ENCODE measurements at places on chromosomes 4 and X. TPM values are rescaled to one million over a fixed set of nuclear protein-coding genes. Genes with fewer than 3 reads are reported as not detected.

- H3K36me3 ChIP-seq = no peaks in the 10 kb centered on the region
- H3K27me3 ChIP-seq = no peaks in the 10 kb centered on the region
- peaks cover 4% of the 10 kb centered on the region for H3K4me1 ChIP-seq
- H3K27ac ChIP-seq = no peak overlapping the region
- no peak overlapping the region for H3K4me3 ChIP-seq
These were observed 582.9 kb downstream of the ADGRL3 start for GRCh38 chr4:61783050-61783449.

DNA sequence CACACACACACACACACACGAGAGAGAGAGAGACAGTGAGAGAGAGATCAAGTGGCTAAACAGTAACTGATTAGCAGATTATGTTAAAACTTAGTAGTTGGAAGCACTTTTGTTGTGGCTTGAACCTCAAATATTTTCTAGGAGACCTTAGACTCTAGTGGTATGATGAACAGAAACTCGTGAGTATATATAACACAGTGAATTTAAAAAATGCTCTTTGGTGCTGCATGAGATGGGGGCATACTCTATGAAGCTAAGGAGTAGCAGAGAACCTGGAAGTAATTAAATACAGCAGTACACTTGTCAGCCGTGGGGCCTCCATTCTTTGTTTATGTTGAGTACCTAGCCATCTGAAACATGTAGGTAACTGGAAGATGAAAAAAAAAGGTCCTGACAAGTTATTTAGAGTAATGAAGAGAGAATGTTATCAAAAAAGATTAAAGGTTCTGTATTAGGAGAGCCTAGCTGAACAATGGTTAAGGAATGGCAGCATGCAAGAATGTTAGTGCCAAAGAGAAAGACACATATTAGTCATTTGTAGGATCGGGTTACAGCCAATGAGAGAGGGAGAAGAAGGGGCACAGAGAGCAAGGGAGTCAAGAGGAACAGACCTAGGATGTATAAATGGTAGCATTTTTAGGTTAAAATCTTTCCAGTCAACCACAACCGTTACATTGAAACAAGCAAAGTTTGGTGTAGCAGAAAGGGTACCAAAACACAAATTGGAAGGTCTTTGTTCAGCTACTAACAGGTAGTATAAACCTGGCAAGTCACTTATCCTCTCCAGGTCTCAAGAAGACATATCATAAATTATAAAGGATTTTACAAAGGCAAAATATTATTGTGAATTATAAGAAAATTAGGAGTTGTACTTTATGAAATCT is 316.7 kb upstream of the DIPK2B start:
- H3K4me3 ChIP-seq = no peak overlapping the region
- no peaks in the 10 kb centered on the region for H3K36me3 ChIP-seq
- H3K27me3 ChIP-seq = peaks cover 2% of the 10 kb centered on the region
- H3K4me1 ChIP-seq = peaks cover 3% of the 10 kb centered on the region
- no peak for DNase-seq
- H3K27ac ChIP-seq = no peak overlapping the region

DNA sequence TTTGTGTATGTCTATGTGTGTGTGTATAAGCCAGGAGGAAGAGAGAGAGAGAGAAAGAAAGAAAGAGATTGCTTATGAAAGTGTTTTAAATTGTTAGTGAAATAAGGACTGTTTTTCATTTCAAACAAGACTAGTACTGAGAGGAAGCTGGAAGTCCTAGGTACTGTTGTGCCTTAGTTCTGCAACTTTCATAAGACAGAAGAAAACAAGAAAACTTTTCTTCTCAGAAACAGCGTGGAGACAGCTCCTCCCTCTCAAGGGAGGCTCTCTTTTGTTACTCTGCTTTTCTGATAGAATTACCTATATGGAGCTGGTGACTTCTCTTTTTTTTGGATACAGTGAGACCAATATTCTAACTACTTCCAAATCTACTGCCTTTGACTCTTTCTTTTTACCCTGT is 62.5 kb downstream of the BANK1 start:
- H3K27ac ChIP-seq = no peak overlapping the region
- no peaks in the 10 kb centered on the region for H3K36me3 ChIP-seq
- no peak for DNase-seq
- H3K4me3 ChIP-seq = no peak overlapping the region
- no peaks in the 10 kb centered on the region for H3K4me1 ChIP-seq

GRCh38 chr4:20281453-20281852 is 29.7 kb downstream of the SLIT2 start:
- no peaks in the 10 kb centered on the region for H3K27me3 ChIP-seq
- no peak for DNase-seq
- H3K27ac ChIP-seq = no peak overlapping the region
- no peak overlapping the region for H3K4me3 ChIP-seq
- H3K4me1 ChIP-seq = no peaks in the 10 kb centered on the region
- no peaks in the 10 kb centered on the region for H3K36me3 ChIP-seq

DNA sequence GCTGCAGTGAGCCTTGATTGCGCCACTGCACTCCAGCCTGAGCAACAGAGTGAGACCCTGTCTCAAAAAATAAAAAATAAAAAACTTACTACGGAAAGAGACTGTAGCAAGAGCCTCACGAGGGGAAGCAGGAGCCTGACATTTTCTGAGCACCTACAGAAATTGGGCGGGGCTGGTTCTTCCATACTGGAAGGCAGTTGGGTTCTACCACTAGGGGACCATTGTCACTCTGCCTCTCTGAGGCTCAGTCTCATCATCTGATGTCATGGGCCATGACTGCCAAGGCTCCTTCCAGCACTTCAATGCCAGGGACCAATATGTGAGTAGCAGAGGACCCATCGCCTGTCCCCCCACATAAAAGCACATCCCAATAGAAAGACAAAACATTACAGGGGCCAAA is 8.2 kb downstream of the SH3KBP1 start:
- H3K4me3 ChIP-seq = no peak overlapping the region
- no peak for DNase-seq
- H3K27me3 ChIP-seq = no peaks in the 10 kb centered on the region
- H3K4me1 ChIP-seq = no peaks in the 10 kb centered on the region

The ADH1A gene
- total RNA-seq = 0.23 TPM

GRCh38 chr4:138800421-138800820 is 215.2 kb upstream of the NOCT start:
- no peaks in the 10 kb centered on the region for H3K4me1 ChIP-seq
- no peaks in the 10 kb centered on the region for H3K36me3 ChIP-seq
- H3K4me3 ChIP-seq = no peak overlapping the region
- H3K27me3 ChIP-seq = no peaks in the 10 kb centered on the region
- H3K27ac ChIP-seq = no peak overlapping the region
- DNase-seq = peak; percentile 26

DNA sequence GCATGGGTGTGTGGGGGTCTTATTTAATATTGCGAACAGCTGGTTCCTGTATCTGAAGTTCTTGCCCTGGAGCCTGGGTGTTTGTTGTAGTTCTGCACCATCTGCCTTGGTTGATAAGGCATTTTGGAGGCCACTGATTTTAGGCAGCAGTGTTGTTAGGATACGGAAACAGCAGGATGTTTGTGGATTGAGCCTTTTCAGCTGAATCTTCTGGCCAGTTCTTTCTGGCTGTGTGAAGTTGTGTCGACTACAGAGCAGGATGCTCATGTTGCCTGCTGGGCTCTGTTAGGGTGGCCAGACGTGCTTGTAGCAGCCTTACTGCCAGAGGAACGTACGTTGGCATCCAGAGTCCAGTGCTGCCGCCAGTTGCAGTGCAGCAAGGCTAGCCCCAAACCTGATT is 134.2 kb downstream of the PTTG2 start:
- H3K4me1 ChIP-seq = peaks cover 3% of the 10 kb centered on the region
- H3K27ac ChIP-seq = no peak overlapping the region
- H3K36me3 ChIP-seq = peaks cover 26% of the 10 kb centered on the region
- H3K4me3 ChIP-seq = no peak overlapping the region

- no peak overlapping the region for H3K4me3 ChIP-seq
- peaks cover 6% of the 10 kb centered on the region for H3K4me1 ChIP-seq
- peak; percentile 14 for DNase-seq
- H3K36me3 ChIP-seq = no peaks in the 10 kb centered on the region
- H3K27me3 ChIP-seq = no peaks in the 10 kb centered on the region
These were observed 355.1 kb downstream of the HS3ST1 start for GRCh38 chr4:11073621-11074051.

The PDCL2 gene
- not detected for total RNA-seq

- H3K4me3 ChIP-seq = no peak overlapping the region
- no peaks in the 10 kb centered on the region for H3K27me3 ChIP-seq
- no peak for DNase-seq
- H3K36me3 ChIP-seq = peaks cover 9% of the 10 kb centered on the region
- H3K27ac ChIP-seq = no peak overlapping the region
- peaks cover 22% of the 10 kb centered on the region for H3K4me1 ChIP-seq
These were observed 102.8 kb upstream of the PDLIM3 start for GRCh38 chr4:185638093-185638492.

The CFAP299 gene
- total RNA-seq = 30.2 TPM

DNA sequence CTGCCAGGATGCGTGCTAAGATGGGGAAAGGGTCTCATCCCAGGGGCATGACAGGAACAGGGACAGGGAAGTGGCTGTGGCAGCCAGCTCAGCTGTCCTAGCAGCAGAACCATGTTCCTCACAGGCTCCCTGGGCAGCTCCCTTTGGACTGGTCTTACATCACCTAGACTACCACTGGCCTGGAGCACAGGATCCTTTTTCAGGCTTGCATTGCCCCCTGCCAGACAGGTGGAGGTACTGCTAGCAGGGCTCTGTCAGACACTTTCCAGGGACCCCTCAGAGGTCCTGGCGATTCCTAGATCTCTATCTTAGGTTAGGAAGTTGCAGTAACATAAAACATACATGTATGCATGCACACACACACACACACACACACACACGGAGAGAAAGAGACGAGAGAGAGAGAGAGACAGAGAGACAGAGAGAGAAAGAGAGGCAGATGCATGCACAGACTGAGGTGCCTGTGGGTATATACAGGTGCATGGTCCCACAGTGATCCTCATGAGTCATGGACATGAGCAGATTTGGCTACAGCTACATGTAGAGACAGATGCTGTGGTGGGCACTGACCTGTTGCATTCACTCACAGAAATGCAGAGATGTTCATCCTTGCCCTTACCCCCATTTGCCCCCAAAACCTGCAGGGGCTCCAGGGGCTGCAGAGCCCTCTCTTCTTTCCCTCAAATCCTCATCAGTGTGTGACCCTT is 63.6 kb downstream of the STARD8 start:
- no peaks in the 10 kb centered on the region for H3K27me3 ChIP-seq
- peak; percentile 22 for DNase-seq
- H3K36me3 ChIP-seq = no peaks in the 10 kb centered on the region

- no peak overlapping the region for H3K27ac ChIP-seq
- no peaks in the 10 kb centered on the region for H3K4me1 ChIP-seq
- no peaks in the 10 kb centered on the region for H3K27me3 ChIP-seq
- H3K4me3 ChIP-seq = no peak overlapping the region
These were observed 234.1 kb upstream of the IGFBP7 start for GRCh38 chr4:57344296-57344695.

GRCh38 chrX:134542485-134542884 is 82.5 kb downstream of the HPRT1 start:
- H3K36me3 ChIP-seq = no peaks in the 10 kb centered on the region
- no peak overlapping the region for H3K4me3 ChIP-seq
- H3K4me1 ChIP-seq = no peaks in the 10 kb centered on the region
- H3K27ac ChIP-seq = no peak overlapping the region

- peak; percentile 16 for DNase-seq
- H3K27me3 ChIP-seq = no peaks in the 10 kb centered on the region
- H3K4me1 ChIP-seq = no peaks in the 10 kb centered on the region
- H3K36me3 ChIP-seq = no peaks in the 10 kb centered on the region
These were observed 54.0 kb upstream of the LDB2 start for GRCh38 chr4:16952462-16952871.

DNA sequence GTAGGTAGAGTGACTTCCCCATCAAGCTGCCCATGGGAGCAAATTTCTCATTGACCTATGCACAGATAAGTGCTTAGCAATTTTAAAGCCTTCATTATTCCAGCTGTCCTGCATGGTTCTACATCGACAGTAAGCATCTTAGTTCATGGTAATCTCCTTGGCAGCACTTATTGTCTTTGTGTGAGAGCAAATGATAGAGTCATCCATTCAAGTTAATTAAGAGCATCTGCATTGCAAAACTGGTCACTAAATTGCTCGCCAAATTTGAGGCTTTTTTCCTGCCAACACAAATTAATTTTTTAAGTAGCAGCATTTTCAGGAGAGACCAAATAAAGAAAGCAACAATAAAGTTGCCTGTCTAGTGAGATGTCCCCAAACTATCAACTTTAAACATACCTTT is 76.7 kb downstream of the SH3BGRL start:
- H3K4me1 ChIP-seq = no peaks in the 10 kb centered on the region
- H3K4me3 ChIP-seq = no peak overlapping the region
- H3K27me3 ChIP-seq = no peaks in the 10 kb centered on the region
- no peak for DNase-seq
- no peak overlapping the region for H3K27ac ChIP-seq

DNA sequence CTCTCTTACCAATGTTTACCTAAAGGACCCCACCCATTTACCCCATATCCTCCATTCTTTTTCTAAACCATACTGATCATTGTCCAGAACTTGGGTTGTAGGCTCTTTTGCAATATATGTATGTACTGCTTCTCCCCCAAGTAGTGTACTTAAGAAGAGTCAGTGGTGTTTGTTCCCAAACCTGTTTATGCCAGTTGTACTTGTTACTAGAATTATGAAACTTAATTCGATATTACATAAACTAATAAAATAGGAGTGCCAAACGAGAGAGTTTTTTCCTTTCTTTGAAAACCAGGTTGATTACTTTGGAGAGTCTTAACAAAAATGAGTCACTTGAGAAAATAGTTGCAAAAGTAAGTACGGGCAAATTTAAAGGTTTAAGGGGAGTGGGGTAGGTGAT is 96.3 kb downstream of the GEMIN8 start:
- H3K4me1 ChIP-seq = no peaks in the 10 kb centered on the region
- no peak for DNase-seq
- no peak overlapping the region for H3K4me3 ChIP-seq
- H3K27me3 ChIP-seq = peaks cover 40% of the 10 kb centered on the region
- no peak overlapping the region for H3K27ac ChIP-seq

The SSX5 gene
- total RNA-seq = not detected

DNA sequence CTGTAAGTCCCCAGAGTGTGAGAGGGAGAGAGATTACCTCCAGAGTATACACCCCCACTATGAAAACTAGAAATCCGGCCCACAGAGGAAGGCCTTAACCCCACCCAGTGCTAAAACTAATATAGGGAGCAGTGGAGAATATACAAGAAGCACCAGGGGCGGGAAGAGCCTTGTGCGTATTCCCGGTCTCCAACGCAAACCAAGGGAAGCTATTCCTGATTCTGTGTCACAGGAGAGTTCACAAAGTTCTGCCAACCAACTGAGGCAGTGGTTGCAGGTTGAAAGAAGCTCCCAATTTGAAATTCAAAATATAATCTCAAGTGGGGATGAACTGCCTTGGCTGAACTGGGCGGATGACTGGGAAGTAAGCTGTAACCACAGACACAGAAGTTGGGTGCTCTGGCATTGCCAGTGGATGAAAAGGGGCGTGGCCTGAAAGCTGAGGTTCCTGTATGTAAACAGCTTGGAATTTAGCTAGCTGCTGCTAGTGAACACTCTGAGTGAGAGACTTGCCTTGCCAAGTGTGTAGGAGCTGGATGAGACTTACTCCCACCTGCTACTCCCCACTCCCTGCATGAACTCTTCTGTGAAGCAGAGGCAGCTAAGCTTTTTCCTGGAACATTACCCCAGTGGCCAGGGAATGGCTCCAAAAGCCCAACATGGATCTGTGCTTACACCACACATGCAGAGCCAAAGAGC is 32.7 kb downstream of the ELF2 start:
- no peaks in the 10 kb centered on the region for H3K27me3 ChIP-seq
- no peak overlapping the region for H3K4me3 ChIP-seq
- no peaks in the 10 kb centered on the region for H3K36me3 ChIP-seq
- DNase-seq = peak; percentile 25

Measured in lung (tissue), 17 donors.